ENCODE measurements at places on chromosomes 5 and 9.

GRCh38 chr9:8816361-8816760 is 1016.8 kb upstream of the DMAC1 start:
- no peak for DNase-seq

GRCh38 chr5:10607666-10608073 is 43.8 kb downstream of the ANKRD33B start:
- DNase-seq = no peak

- DNase-seq = no peak
These were observed 114.7 kb downstream of the LURAP1L start for GRCh38 chr9:12889402-12890106.

- DNase-seq = peak; percentile 74
These were observed 401.4 kb upstream of the KLF4 start for GRCh38 chr9:107890921-107891465.

DNA sequence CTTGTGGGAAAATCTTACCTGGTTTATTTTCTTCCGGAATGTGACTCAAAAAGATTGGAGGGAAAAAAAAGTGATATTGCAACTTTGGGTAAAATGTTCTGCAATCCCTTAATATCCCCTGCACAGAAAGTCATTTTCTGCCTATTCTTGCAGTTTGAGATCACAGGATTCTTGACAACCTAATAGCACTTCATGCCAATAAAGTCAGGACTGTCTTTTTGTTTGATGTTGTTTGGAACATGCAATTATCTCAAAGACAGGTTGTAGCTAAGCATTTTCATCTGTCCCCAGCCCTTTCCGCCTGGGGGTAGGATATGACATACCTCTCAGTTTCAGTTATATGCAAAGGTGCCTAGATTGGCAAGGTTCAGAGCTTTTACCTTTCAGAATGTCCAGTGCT is 63.9 kb downstream of the ALDH1A1 start:
- no peak for DNase-seq

GRCh38 chr5:31934156-31934555 is 240.0 kb downstream of the GOLPH3 start:
- DNase-seq = no peak

GRCh38 chr5:128197896-128198522 is 114.4 kb downstream of the SLC12A2 start:
- no peak for DNase-seq

GRCh38 chr9:16245756-16246440 is 624.6 kb downstream of the BNC2 start:
- no peak for DNase-seq

GRCh38 chr5:149223081-149223848 is 48.4 kb upstream of the AFAP1L1 start:
- DNase-seq = no peak

DNA sequence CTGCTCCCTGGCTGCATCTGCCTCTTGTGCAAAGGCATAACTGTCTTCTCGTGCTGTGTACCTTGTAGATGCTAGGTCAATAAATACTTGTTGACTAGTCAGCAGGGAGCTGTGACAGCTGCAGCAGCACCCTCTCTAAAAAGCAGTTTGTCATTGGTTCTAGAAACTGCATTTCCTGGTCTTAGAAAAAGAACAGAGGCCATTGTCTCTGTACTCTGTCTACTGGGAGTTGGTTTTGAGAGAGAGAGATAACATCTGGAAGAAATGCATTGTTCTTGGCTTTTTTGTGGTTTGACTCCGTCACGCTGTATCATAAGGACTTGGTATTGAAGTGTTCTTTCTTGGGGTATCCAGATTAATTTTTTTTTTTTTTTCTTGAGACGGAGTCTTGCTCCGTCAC is 32.3 kb downstream of the SH3GLB2 start:
- no peak for DNase-seq

DNA sequence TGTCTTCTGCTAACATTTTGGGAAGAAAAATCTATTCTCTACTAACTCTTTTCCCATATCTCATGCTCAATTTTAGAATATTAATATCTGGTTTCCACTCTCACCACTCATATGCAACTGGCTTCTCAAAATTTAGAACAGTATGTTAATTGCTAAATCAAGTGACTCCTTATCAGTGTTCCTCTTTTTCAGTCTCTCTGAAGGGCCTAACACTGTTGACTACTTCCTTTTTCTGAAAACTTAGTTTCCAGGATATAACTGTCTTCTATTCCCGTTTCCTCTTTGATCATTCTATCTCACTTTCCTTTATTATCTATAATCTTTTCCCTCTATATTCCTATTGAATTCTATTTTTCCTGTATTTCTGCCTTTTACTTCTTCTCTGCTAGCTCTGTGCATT is 1717.2 kb upstream of the C9orf72 start:
- no peak for DNase-seq

DNA sequence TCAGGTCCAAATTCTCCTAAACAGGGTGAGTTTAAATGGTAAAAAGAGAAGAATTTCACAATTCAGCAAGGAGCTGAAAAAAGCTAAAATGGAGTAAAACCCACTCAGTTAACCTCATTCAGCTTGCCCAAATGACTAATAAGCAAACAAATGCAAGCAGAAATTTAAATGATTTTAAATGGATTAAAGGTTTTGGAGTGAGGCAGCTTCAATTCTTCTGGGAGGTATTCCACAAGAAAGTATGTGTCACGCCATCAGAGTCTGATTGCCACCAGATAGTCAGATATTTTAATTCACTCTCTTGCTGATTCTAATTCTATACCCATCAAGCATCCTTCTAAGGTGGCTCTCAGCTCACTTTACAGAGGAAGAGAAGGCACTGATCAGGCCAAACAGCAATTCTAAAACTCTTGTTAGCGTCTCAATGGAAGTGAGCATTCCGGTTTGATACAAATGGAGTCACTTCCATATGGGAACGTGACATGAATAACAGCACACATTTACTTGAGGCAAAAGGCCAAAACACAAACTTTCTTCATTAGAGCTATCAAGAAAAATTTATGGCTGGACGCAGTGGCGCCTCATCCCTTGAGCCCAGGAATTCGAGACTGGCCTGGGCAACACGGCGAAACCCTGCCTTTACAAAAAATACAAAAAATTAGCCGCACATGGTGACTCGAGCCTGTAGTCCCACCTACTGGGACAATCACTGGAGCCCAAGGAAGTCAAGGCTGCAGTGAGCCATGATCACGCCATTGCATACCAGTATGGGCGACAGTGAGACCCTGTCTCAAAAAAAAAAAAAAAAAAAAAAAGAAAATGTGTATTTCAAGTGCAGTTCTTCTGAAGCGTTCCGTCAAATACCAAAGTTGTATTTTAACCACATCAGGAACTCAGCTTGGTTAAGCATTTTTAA is 2.0 kb downstream of the CLK4 start:
- DNase-seq = no peak

DNA sequence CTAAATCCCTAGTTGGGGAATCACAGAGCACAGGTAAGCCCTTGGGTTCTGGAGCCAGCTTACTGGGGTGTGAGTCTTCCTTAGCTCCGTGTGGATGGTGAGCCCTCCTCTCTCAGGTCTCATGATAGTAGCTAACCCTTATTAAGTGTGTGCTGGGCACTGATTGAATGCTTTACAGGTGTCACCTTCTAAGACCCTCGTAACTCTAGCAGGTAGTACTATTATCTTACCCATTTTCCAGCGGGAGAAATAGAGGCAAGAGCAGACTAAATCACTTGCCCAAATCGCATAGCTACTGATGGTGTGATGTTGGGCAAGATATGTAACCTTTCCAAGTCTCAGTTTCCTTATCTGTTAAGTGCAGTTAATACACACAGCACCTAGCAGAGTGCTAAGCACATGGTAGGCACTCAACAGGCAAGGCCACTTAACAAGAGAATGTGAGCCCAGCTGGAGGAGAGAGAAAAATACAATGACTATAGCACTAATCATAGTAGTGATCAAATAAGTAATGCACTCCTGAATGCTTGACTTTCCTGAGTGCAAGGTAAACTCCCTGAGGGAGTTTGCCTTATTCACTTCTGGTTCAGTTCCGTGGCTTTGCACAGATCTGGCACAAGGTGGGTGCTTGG is at the start of gene DCANP1:
TSS of gene DCANP1 (minus strand) at position 51 of the 632 bp plus-strand sequence. CDS start 240 bp downstream, outside the sequence.
- DNase-seq = no peak

DNA sequence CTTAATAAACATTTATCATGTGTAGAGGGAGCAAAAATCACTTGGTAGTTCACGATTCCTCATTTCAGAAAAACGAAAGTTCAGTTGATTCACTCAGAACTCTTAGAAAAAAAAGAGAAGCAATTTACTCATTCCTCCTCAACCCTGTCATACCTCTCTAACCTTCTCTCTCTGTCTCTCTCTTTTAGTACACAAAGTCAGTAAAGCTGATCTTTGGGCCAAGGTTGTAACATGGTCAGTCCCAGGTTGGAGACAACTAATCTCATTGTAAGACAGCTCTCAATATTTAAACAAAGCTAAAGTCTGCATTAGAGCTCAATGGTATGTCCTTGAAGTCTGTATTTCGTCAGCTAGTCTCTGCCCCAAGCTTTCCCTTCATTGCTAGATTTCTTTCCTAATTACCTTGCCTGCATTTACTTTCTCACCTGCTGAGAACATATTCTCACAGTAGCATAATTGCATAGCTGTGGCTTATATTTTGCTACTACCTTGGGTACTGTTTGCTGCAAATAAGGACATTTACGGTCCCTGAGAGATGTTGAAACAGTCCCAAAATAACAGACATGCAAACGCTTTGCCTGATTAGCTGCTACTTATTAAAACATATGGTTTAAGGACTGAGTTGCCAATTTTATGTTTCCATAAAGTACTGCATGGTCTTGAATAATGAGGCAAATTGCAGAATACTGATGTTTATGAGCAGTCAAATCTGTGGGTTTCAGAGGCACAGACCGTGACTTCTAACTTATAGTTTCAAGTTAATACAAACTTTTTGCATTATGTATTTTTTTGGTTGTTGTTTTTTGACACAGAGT is 138.3 kb downstream of the GPBP1 start:
- DNase-seq = no peak

DNA sequence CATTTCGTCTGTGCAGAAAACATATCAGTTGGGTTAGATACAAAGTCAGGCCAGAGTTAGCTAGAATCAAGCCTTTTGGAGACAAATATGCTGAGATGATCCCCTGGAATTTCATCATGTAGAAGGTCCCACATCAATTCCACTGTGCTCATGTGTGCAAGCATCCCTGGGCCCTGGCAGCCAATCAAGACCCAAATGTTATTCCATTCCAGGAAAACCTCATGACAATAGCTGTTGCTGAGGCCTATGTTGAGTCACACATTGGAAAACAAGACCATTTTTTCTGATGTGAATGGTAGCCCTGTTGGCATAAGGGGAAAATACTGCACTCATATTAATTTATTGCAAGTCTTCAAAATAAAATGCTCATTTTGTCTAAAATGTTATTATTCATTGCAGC is 11.5 kb downstream of the SPOCK1 start:
- DNase-seq = peak; percentile 44

DNA sequence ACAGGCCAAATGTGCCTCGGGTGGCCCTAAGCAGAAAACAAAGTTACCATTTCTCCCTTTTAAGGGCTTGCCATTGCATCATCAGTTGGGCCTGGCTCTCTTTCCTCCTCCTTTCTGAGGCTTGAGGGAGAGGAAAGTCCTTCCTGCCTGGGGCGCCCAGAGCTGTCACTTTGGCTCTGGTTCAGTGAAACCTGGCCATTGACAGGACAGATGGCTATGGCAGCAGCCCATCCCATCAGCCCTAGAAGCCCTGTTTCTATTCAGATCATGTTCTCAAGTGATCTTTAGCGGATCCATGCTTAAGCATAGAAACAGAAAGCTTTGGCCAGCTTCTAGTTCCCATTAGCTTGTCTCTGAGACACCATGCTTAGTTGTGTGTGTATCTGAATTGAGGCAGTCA is 293.4 kb downstream of the YTHDC2 start:
- no peak for DNase-seq

DNA sequence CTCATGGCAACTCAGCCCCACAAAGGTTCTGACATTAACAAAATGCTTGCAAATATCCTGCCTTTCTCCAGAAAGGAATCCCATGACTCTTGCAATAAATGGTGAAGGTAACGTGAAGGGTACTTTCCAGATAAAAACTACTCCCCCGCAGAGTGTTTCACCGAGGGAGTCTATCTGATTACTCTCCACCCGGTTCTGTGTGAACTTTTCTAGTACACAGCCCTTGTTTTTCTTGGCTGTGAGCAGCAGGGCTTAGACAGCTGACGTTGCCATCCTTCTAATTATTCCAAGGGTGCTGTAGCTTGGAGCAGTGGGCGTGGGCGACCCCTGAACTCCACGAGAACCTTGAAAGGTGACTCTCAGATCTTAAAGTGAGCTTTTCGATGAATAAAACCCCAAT is 276.0 kb upstream of the IRX4 start:
- DNase-seq = no peak

All from epithelial cell of proximal tubule (primary cell).